ENCODE measurements at places on chromosomes 11 and 22.

GRCh38 chr22:49532869-49533802 lies 294.5 kb downstream of the BRD1 start:
- peak; percentile 14 for DNase-seq

- DNase-seq: no peak
These were observed 17.2 kb downstream of the SLC2A11 start for GRCh38 chr22:23874871-23875270.

GRCh38 chr11:126841999-126842398 lies 158.6 kb downstream of the KIRREL3 start:
- DNase-seq: no peak

- no peak for DNase-seq
These were observed 20.1 kb downstream of the TMPRSS6 start for GRCh38 chr22:37089434-37089833.
